ENCODE measurements at places on chromosomes 16 and 17. TPM values are rescaled to one million over a fixed set of nuclear protein-coding genes. Genes with fewer than 3 reads are reported as not detected.

SLC12A3 gene
- 0.09 TPM for polyA plus RNA-seq

ADCY9 gene
- 6.3 TPM for polyA plus RNA-seq

PSKH1 gene
- 3.8 TPM for polyA plus RNA-seq

TMEM132E gene
- 1.8 TPM for polyA plus RNA-seq

ETV4 gene
- polyA plus RNA-seq: 0.12 TPM

KRT13 gene
- polyA plus RNA-seq: not detected

RNF112 gene
- 33.3 TPM for polyA plus RNA-seq

PSMB10 gene
- polyA plus RNA-seq: 46.4 TPM

SLC5A11 gene
- polyA plus RNA-seq: not detected

NXPH3 gene
- 2.4 TPM for polyA plus RNA-seq

ZG16B gene
- polyA plus RNA-seq: not detected

RNF167 gene
- polyA plus RNA-seq: 64.1 TPM

SLC16A6 gene
- 15.6 TPM for polyA plus RNA-seq

RAC3 gene
- polyA plus RNA-seq: 211 TPM
